ENCODE measurements at places on chromosomes 5 and 9.

DNA sequence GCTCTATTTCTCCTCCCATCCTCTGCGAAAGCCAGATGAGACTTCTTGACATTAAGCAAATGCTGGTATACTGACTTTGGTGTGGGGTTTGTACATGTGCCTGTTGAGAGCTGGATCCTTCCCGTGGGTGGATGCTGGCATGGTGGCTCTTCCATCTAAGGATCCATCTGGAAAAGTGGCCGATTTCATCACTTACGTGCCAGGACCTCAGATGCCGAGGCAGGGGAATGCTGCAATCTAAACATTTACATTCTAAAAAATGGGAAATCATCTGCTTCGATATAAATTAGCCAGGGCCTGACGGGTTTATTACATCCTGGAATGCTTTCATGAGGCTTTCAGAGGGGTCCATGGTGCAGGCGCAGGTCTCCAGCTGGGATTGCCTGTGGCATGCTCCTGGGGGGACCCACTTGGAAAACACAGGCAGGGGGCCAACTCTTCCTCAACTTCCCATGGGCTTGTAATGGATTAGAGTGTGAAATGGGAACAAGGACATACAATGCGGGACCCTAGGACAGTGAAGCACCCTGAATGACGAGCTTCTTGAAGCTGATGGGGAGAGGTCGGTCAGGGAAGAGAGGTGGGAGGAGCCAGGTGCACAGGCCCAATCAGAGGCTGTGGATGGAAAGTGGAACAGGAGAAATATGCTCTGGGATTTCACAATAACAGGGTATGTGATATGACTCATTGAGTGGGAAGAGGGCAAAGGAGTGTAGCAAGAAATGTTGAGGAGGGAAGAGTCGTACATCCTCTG is 105.5 kb upstream of the PITX1 start:
- no peak for DNase-seq

DNA sequence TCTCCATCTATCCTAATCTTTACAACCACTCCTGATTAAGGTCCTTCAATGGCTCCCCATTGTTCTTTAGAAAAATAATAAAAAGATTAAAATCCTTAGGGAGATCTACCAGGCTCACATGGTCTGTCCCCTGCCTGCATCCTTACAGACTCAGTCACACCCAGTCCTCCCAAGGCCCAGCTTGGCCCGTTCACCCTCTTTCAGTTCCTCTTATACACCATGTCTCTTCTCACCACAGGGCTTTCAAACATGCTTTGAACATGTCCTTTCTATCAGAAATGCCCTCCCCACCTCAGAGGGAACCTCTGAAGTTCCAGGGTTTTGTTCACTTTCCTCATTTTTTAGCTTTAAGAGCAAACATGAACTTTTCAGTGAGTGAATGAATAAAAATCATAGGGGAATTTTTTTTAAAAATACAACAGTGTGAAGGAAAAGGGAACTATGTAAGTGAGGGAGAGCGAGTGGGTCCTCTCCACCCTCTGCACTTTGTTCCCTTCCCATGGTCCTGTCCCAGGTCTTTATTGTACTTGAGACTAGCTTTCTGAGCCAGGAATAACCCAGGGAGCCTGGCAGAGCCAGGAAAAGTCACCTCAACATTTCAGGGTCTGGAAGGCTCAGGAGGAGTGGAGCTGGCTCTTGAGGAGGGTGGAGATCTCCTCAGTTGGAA is 55.3 kb downstream of the TRPC7 start:
- no peak for DNase-seq

DNA sequence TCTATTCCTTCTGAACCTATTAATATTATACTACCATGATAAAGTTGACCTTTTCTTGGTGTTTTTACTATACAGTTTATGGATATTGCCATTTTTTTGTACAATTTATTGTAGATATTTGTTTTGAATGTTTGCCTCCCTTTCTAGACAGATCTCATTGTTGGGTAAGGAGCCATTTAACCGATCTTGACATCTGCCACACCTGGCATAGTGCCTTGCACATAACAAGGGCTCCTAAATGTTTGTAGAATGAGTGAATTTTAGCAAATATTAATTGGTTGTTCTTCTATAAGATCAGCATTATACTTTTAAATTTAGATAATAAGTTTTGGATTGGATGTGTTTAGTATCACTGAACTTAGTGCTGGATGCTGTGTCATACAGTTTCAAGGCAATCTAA is 175.3 kb downstream of the GDNF start:
- no peak for DNase-seq

- DNase-seq, result peak; percentile 63
These were observed 45.7 kb downstream of the SLC46A2 start for GRCh38 chr9:112844771-112845542.

- no peak for DNase-seq
These were observed 25.5 kb downstream of the INSYN2B start for GRCh38 chr5:169954786-169955185.

GRCh38 chr5:164306662-164307061 is 801.2 kb downstream of the MAT2B start:
- DNase-seq, result no peak

DNA sequence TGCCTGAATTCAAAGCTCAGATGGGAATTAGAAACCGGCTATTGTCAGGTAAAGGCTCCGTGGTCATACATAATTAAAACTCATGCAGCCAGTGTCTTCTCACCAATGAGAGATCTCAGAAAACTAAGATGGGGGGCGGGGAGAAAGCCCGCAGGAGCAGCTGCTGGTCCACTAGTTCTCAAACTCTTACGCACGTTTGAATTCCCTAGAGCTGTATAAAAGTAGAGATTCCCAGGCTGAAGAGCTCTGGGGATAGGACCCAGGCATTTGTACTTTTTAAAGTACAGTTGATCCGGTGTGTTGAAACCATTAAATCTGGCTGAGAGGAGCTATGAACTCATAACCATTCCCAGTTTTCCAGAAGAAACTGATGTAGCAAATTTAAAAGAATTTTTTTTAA is 68.5 kb downstream of the FRMD3 start:
- no peak for DNase-seq

- DNase-seq, result no peak
These were observed 12.4 kb downstream of the POLK start for GRCh38 chr5:75524071-75524470.

DNA sequence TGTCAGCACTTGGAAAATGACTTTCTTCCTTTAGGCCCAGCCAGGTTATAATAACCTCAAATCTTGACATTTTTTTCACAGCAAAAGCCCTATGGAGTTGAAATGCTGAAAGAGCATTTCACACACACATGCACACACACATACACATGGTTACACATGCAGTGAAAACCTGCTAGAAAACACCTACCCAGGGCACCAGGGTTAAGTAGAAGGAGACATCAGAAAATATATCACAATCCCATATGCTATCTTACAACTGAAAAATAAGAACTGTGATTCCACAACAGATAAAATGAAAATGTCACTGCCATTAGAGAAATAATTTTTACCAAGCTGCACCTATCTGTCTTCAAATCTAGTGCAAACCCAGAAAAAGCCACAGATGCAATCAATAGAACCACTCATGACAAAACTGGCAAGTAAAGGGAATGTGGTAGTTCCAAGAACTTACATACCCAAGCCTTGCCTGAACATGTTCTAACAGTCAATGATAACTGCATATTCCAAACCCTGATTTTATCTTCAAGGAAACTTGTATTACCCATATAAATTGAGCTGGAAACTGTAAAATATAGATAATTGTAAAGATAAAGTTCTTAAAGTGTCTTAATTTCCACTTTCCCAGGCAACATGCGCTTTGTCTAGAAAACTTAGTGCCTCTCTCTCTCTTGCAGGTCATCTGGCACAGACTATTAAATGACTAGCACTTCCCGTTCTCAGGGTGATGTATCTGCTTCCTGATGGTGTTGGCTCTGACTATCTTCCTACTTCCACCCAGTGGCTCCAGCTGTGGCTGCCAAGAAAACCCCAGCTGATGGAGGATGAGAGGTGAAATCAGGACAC is 250.2 kb upstream of the PTGER4 start:
- DNase-seq, result no peak

- DNase-seq, result no peak
These were observed 133.0 kb downstream of the ZSWIM6 start for GRCh38 chr5:61465066-61465465.

DNA sequence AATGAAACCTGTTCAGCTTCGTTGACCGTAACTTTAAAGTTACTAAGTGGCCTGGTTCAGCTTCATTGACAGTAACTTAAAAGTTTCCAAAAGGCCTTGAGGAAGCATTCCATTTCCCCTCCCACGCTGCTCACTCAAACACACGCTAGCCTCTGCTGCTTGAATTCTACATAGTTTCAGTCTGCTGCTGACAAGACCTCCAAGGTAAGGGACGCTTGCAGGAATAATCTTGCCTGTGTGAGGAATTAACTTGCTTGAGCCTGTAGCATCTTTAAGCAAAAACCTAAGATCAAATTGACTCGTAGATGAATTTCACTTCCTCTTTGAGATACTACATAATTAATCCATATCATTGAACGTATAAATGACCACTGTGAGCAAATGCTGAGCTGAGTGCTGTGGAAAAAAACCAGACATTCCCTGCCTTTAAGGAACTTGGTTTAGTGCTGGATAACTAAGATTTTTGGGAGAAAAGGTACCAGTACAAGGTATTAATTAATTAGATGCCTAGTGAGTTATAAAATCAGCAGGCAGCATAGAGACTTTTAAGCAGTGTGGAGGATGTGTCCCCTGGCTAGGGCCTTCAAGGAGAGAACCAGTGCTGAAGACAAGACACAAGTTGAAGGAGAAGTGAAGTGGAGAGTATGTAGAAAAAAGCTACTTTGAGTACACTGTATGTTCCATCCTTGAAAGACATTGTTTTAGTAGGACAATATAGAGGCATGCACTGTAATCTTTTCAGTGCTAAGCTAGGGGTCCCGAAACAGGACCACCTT is 39.2 kb downstream of the GRAMD2B start:
- DNase-seq, result no peak

GRCh38 chr9:105290954-105291353 is 46.5 kb downstream of the SLC44A1 start:
- no peak for DNase-seq

DNA sequence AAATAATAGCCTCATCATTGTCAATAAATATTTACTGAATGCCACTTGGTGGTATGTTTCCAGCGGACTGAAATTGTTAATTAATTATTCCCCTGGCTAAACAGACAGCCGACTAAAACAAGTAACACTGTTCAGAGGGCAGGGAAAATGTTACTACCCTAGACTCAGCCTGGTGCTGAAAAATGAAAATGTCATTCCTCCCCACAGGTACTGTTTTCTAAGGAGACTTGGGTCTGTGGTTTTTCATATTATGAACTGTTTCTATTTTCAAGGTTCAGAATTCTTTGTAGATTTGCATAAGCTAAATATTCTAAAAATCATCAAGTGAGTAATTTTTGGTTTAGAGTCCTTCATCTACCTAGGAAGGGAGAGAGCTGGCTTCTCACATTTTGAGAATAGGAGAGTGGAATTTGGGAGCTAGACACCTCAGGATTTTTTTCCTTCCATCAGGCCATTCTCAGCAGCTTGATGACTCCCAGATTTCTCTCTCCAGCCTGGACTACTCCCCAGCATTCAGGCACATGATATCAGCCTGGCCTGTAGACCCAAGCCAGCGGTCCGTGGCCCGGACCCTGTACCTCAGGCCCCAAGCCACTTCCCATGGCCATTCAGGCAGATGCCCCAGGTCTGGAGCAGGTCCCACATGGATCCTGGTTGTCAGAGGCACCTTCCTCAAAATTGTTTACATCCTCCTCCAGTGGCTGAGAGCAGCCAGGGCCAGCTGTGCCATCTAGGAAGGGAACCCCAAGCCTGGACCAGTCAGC is 24.4 kb downstream of the BHMT start:
- no peak for DNase-seq

DNA sequence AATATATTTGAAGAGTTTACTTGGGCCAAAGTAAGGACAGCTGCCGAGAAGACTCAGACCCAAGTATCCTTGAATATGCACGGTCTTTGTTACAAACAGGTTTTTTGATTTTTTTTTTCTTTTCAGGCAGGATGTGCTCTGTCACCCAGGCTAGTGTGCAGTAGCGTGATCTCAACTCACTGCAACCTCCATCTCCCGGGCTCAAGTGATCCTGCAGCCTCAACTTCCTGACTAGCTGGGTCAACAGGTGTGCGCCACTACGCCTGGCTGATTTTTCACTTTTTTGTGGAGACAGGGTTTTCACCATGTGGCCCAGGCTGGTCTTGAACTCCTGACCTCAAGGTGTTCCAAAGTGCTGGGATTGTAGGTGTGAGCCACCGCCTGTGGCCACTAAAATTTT is 27.4 kb downstream of the JMY start:
- no peak for DNase-seq

DNA sequence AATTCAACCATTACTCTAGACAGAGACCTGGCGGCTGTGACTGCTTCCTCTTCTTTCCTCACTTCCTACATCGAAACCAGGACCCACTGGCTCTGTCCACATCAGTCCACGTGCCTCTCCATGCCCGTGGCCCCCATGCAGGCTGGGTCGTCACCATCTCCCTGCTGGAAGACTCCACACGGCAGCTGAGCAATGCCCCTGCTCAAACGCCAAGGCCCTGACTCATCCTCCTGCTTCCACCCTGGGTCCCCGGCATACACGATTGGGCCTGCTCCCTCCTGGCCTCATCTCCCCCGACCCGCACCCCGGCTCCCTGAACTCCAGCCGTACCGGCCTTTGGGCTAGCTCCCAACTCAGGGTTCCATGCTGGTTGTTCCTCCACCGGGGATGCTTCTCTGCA is 67.2 kb upstream of the IER5L start:
- DNase-seq, result no peak

GRCh38 chr9:107360098-107360497 is 77.0 kb downstream of the RAD23B start:
- DNase-seq, result no peak

DNA sequence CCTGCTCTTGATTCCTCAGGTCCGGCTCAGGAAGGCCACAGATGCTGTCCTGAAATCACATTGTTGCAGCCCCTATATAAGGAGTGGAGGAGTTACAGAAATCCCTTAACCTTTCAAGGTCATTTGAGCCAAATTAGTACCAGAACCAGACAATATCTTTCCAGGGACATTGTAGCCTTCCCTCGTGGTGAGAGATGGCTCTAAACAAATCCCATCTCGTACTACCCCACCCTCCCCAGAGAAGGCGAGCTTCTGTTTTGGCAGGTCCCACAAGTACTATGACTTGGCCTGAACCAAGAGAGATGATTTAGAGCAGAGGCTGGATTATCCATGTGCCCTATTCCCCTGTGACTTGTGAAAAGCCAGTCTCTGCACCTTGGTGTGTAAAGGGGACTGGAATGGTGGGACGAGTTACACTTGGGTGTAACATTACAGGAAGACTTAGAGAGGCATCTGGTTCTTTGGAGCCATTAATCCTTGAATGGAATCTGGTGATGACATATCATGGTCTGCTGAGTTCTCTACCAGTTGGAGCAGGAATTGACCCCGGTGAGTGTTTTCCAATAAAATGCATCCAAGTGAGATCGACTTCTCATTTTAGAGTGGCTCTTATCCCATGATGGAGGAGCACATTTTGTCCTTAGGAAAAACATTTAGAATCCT is at the start of gene FAM240B:
TSS of gene FAM240B (minus strand) at position 51 of the 663 bp plus-strand sequence. CDS start 16,134 bp downstream, outside the sequence.
- no peak for DNase-seq

- no peak for DNase-seq
These were observed 11.1 kb downstream of the GLDC start for GRCh38 chr9:6634444-6634843.

- DNase-seq, result peak; percentile 17
These were observed 45.4 kb downstream of the RAB14 start for GRCh38 chr9:121156263-121156731.

Measured in CD4-positive, alpha-beta memory T cell (primary cell).